ENCODE measurements at places on chromosomes 1 and 21.
A peak's percentile ranks its signal among the peaks of the same experiment; 100 is the strongest.

DNA sequence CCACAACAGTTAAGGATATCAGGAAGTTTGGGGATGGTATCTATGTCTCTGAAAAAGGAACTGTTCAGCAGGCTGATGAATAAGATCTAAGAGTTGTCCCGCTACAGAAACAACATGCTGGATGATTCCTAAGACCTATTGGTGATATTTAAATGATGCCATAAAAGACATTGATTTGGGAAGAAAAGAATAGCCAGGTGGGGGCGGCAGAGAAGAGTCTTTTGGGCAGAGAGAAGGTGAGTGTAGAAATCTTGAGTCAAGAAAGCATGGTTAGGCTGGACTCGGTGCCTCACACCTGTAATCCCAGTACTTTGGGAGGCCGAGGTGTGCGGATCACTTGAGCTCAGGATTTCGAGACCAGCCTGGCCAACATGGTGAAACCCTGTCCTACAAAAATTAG is 11.8 kb upstream of the TMEM201 start:
- DNase-seq = no peak

- no peak for DNase-seq
Measured at GRCh38 chr1:100950781-100951180, 54.9 kb downstream of the SLC30A7 start.

DNA sequence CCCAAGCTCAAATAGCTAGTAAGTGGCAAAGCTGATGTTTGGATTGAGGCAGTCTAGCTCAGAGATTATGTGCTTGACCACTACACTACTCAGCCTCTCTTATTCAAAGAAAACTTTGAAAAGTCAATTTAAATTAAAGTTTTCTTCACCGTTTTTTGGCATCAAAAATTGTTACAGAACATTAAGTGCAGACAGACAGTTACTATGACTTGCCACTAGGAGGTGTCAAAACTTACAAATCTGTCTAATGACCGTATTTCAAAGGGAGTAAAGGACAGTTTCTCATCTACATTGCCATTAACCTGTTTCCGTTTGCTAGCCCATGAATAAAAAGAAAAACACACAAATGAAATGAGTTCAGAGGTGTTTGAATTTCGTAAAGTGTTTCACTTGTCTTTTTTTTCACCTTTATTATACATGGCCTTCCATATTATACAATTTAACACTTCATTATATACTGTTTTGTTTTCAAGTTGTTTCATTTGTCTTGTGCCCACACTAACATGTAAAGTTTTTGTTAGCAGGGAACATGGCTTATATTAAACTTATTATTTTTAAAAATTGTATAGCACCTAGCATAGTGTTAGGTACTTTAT is 57.4 kb upstream of the MTF2 start:
- DNase-seq = no peak

- no peak for DNase-seq
Measured at GRCh38 chr1:33710967-33711366, 152.9 kb upstream of the HMGB4 start.

DNA sequence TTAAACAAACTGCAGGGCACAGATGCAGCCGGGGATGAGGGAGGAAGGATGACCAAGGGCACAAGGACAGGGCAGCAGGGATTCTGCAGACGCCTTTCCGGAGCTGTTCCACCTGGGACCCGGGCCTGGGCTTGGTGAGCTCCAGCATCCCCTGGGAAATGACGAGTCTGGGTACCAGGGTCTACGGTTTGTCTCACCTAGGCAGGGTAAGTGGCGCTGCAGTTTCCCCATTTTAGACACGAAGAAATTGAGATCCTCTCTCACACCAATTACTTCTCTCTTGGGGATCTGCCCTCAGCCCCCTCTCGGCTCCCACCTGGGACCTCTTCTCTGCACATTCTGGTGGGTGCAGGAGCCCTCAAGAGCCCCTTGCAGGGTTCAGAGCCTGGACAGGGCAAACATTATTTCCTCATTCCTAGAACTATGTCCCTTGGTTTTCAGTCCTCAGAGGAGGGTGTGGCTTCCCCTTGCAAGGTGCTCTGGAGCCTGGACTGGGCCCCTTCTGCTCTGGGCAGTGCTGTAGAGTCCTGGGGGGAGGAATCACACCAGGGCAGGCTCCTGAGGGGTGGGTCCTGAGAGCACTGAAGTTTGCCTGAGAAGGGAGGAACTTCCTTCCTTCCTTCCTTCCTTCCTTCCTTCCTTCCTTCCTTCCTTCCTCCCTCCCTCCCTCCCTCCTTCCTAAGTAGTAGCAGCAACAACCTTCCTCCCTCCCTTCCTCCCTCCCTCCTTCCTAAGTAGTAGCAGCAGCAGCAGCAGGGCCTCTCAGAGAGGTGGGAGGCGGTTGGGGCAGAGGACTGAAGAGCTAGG is 16.0 kb downstream of the RAP1GAP start:
- DNase-seq = no peak

- DNase-seq = no peak
Measured at GRCh38 chr21:34617753-34618339, 2.9 kb upstream of the RCAN1 start.

GRCh38 chr1:42941640-42942330 is 16.9 kb downstream of the SLC2A1 start:
- peak; percentile 96 for DNase-seq

- DNase-seq = no peak
Measured at GRCh38 chr1:210246447-210246846, 13.9 kb downstream of the SERTAD4 start.

Measured in ascending aorta (tissue), 2 donors.